ENCODE measurements at places on chromosomes 7 and 10.

- no peak for DNase-seq
These were observed 434.2 kb downstream of the PARD3 start for GRCh38 chr10:34380856-34381255.

DNA sequence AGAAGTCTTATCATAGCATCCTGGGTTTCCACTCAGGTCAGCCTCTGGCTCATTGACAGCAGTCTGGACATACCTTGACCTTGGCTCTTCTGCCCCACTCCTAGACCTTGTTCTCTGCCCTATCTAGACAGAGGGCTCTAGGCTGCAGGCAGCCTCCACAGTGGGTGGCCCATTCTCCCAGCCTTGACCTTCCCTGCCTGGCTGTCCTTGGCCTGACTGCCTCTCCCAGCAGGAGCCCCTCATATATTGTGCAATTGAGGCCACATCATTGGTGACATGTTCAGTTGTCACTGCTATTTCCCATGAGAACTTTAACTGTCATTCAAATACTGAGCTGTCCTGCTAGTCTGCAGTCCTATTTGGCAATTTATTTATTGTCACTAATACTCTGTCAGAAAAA, 503.4 kb downstream of the PLXNA4 start:
- no peak for DNase-seq

- no peak for DNase-seq
These were observed 30.6 kb downstream of the ZFAND2A start for GRCh38 chr7:1129431-1129830.

DNA sequence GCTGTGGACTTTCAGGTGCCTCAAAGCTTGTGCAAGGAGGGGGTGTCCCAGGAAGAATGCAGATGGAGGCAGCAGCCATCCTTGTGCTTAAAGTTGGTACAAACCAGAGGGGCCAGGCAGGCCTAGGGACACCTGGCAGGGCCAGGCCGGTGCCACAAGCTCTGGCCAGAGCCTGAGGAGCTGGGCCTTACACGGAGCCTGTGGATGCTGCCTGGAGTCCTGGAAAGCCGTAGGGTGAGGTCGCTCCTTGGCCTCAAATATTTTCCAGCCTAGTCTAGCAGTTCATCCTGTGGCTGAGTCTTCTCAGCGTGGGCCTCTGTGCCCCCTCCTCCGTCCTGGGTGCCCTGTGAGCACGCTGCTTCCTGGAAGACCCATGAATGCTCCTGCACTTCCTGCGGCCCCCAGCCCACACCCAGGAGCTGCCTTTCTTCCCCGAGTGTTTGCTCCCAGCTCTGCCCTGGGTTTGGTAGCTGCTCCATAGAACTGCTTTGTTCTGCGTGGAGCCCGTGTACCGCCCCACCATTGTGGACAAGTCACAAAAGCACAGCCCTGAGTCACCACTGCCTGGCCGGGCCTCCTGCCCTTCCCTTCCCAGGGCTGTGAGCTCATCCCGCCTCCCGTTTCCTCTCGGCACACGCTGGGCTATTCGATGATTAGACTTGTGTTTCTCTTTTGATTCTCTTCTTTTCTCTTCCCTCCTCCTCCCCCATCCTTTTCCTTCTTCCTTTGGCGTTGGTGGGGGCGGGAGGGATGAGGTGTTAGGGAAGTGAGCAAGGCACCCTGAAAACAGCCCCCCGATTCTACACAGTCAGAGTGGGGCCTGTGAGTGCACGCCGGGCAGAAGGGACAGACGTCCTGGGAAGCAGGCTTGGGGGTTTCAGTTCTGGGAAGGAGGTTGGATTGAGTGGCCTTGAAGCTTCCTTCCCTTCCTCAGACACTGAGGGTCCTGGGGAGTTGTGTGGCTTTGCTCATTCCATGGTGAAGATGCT, 73.2 kb upstream of the SHH start:
- DNase-seq: peak; percentile 55

- no peak for DNase-seq
These were observed 17.9 kb upstream of the SEC61A2 start for GRCh38 chr10:12111528-12111927.

GRCh38 chr7:36262309-36263094, 109.4 kb downstream of the EEPD1 start:
- no peak for DNase-seq

DNA sequence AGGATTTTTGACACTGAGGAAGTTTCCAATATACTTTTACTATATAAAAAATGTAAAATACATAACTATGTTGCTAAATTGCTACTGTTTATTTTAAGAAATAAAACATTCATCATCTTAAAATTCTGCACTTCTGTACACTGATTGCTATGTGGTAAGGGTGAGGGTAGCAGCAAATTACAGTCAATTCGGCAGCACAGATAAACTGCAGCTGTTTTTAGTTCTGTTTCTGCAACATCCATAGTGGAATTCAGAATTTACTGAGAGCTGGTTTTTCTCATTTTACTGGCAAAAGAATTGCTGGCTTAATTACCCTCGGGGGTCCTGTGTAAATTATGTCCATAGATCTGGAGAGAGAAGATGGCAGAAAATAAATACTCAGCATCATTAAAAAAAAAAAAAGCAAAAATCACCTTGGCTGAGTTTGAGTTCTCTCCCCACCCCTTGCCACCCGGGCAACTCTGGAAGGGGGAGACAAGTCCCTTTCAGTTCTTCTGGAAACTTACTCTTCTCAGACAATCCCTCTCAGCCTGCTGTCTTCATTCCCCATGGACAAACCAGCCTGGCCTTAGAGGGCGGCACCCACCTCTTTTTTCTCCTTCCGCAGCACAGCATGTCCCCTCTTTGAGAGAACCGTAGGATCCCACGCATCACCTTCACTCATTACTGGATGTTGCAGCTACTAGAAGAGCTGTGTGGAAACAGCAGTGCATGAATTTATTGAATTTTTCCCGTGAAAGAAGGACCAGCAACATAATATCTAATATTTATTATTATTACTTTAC, 501.1 kb upstream of the CELF2 start:
- DNase-seq: no peak

- DNase-seq: no peak
These were observed 19.0 kb upstream of the PFKP start for GRCh38 chr10:3048119-3049019.

- DNase-seq: no peak
These were observed at the start of gene VIPR2 for GRCh38 chr7:159144758-159145489. Gene VIPR2, minus strand, starts transcription at chr7:159144867. Its CDS starts 96 bp downstream, at chr7:159144771.

DNA sequence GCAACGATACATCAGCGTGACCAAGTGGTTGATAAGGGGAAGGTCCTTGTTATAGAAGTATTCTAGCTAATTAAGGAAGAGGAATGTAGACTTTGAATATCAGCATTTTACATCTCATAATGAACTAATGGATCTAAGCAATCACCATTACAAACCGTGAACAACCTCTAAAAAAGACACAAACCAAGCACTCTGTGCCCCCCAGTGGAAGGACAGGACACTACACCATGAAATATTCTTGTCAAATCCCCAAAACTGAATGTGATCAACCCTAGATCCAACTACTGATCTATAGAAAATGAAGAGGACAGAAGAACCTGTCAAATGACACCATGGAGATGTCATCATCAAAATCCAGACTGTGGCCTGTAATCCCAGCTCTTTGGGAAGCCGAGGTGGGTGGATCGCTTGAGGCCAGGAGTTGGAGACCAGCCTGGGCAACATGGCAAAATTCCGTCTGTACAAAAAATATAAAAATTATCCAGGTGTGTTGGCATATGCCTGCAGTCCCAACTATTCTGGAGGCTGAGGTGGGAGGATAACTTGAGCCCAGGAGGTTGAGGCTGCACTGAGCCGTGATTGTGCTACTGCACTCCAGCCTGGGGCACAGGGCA, 111.3 kb upstream of the CARD11 start:
- peak; percentile 20 for DNase-seq

GRCh38 chr7:42105554-42106358, 131.3 kb downstream of the GLI3 start:
- DNase-seq: no peak

- DNase-seq: no peak
These were observed 42.7 kb upstream of the SEMA3D start for GRCh38 chr7:85229544-85229943.

- DNase-seq: no peak
These were observed 202.3 kb upstream of the KLF6 start for GRCh38 chr10:3987143-3987974.

DNA sequence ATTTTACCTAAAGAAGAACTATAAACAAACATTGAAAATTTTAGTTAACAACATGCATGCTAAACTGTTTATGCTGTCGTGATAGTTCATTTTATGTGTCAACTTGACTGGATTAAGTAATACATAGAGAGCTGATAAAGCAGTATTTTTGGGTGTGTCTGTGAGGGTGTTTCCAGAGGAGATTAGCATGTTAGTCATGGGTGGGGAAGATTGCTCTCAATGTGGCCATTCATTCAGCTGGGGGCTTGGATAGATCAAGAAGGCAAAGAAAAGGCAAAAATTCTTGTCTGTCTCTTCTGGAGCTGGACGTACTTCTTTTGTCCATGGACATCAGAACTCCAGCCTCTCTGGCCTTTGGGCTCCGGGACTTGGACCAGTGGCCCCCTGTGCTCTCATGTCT, 172.9 kb upstream of the SEMA3E start:
- no peak for DNase-seq

- peak; percentile 67 for DNase-seq
These were observed 57.6 kb downstream of the MMRN2 start for GRCh38 chr10:86899670-86900276.

DNA sequence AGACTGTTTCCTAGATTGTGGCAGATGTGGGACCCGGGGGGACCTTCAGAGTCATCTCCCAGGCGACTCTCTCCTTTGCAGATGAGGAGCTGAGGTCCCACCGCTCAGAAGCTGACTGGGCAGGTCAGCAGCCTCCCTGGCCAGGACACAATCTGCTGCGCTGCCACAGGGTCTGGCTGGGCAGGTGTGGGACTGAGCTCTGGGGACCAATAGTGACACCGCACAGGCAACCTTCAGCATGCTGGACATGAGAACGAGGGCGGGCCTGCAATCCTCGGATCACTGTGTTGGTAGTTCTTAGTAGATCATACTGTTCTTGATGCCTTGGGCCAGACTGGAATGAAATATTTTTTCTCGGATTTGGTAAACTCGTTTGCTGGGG, 20.5 kb upstream of the CRYGN start:
- no peak for DNase-seq

DNA sequence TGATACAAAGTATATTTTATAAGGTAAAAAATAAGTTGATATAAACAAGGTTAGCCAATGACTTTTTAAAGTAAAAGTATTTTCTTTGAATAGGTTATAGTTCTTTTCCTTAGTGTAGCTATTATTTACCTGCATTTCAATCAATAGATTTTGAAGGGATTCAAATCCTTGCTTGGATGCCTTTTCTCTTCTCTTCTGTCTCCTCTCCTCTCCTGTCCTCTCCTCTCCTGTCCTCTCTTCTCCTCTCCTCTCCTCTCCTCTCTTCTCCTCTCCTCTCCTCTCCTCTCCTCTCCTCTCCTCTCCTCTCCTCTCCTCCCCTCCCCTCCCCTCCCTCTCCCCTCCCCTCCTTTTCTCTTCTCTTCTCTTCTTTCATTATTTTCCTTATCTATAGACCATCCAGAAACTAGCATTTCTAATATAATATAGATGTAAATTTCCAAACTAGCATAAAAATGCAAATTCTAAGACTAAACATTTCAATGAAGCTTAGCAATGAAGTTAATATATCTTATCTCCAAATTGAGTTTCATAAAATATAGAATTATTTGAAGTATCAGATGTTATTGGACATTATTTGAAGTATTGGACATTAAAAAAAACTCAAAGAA, 60.5 kb upstream of the PRKCQ start:
- no peak for DNase-seq

DNA sequence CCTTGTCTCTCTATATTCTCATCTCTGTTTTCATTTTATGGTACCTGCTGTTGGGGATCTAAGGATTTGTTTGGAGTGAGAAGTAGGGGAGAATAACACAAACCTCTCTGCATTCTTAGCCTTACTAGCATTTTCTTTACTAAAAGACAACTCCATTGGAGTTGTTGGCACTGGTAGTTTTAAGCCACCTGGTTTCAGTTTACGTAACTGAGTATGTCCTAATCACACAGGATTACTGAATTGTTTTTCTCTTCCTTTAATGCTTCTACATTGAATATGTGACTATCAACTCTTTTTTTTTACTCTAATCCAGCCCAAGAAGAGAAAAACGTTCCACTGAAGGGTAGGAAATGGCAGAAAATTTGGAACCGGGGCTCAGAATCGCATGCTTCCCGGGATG, 30.0 kb upstream of the TRIL start:
- DNase-seq: no peak

DNA sequence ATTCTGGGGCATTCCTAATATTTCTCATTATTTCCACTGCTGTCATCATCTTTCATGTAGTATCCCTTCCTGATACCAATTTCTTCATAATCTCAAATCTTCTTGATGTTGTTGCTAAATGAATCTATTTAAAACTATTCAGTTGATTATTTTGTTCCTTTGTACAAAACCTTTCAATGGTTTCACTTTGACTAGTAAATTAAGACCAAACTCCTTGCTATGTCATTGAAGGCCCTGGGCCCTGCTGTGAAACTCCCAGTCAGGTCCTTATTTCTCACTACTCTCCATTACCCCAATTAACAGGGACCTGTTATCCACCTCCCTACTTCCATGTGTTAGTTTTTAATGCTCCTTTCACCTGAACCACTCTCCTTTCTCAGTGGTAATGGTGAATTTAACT, 97.0 kb downstream of the CTTNBP2 start:
- DNase-seq: no peak

DNA sequence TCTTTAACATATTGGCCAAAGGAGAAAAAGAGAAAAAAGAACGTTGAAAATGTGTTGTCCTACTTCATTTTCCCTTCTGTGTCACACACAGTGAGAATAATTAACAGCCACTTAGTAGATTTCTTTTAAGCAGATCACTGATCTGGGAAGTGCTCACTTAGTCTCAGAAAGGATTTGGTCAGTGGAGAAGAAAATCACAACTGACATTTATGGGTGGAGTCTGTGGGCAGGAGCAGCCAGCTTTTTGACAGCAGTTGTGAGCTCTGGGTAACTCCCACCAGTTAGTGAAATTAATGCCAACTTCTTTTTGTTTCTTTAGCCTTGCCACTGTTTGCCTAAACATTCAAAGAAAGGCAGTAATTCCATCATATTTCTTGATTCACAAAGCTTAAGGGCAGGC, 49.7 kb downstream of the CDK14 start:
- DNase-seq: no peak

DNA sequence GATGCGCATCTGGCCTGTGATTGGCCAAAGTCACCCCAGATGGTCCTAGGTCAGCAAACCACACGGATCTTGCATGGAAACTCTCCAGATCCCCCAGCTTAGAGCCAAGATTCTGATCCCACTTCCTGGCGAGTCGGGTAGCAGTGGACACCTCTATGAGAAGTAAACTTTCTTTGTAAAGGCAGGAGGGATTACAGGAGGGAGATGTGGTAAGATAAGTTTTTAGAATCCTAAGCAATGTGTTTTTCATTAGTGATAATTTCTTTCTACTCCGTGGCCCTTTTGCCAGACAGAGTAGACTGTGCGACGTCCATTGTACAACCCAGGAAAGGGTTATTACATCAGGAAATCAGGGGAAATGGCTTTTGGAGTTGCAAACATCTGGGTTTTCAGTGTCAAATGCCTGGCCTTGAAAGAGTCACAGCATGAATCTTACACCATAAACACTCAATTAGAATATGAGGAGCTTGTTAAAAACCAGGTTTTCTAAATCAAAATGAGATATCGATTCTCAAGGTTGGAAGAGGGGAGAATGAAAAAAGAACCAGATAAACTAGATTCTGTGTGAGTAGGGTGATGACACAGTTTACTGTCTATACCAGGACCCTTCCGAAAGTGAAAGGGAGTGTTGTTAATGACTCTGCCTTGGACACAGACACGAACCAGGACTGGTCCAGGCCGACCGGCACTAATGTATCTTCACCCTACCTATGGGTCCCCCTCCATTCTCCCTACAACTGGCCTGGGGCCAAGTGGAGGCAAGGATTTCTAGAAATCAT, 61.9 kb upstream of the WAC start:
- no peak for DNase-seq

GRCh38 chr7:4361774-4362173, 320.3 kb upstream of the FOXK1 start:
- no peak for DNase-seq

All from astrocyte of the cerebellum (primary cell).